ENCODE measurements at places on chromosomes 5 and 9. TPM values are rescaled to one million over a fixed set of nuclear protein-coding genes. Genes with fewer than 3 reads are reported as not detected.
A peak's percentile ranks its signal among the peaks of the same experiment; 100 is the strongest.

The OTULINL gene
- 10.6 TPM for total RNA-seq

GRCh38 chr5:77139001-77139400 lies 51.9 kb upstream of the ZBED3 start:
- DNase-seq = no peak

DNA sequence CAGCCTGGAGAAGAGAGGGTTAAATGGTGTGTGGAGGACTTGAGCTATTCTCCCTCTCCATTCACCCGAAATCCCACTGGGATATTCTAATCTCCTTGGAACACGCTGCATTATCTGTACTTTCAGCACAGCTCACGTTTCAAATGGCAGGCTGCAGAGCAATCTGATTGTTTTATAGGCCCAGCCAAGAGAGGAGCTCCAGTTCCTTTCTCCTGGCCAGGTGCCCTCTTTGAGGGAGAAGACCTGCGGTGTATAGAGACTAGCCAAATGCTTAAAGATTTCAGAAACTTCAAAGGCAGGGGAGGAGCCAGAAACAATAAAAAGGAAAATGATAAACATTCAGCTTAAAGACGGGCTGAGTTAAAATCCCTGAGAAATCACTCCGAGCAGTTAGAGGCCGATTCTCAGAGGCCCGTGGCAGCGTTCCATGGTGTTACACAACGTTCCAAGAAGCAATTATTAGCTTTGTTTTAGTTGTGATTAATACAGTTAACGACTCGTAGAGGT lies 564.0 kb upstream of the KLF4 start:
- DNase-seq = no peak

DNA sequence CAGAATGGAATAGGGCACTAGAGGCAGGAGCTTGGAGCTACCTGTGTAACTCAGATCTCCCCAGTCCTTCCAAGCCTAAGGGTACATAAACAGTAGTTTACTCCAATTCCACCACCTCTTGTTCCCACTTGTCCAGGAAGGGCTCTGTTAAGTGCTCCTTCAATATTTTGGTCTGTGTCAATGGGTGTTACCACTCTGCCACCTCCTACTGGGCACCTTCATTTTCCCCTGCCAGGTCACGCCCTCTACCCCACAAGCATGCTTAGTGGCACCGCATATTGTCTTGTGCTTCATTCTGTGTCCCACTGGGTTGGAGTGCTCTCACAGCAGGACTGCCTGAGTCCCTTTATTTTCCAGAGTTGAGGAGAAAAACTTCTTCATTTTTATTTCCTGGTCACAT lies 459.8 kb downstream of the ARHGEF28 start:
- no peak for DNase-seq

DNA sequence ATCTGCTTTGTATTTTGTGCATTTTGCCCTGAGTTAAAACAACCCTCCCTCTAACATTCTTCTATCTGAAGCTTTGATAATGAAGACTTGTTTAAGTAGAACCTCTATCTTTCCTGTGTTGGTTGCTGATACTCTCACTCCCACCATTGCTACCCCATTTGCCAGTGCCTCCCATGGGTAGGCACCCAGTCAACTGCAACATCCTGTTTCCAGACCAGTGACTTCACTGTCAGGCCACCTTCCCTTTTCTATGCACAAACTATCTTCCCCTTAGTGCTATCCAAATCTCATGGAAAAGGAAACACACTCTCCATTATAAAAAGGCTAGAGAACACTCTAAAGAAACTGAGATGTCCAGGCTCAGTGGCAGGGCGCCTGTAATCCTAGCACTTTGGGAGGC lies 5.6 kb upstream of the IARS1 start:
- DNase-seq = no peak

- no peak for DNase-seq
Observed at GRCh38 chr5:131709043-131709442, 74.0 kb upstream of the RAPGEF6 start.

GRCh38 chr5:126009566-126009965 lies 413.6 kb upstream of the GRAMD2B start:
- DNase-seq = peak; percentile 44

DNA sequence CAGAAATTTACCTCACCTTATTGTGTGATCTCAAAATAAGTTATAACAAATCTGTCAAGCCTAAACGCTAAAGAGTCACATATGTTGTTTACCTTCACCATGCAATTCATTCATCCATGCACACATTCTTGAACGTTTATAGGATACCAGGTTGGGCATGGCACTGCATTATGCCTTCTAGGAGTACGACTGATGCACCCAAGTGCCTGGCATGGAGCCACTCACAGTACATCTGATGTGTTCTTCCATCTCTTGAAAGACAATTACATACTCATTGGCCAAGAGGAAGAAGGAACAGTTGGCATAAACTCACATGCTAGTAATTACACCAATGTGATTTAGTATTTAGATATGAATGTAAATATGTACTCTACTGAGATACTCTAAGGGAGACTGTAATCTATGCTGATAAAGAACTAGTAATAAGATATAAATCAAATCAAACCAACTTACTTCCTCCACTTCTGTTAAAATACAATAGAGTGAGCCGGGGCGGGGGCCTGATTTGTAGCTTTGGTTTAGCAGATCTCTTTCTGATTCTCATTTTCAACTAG lies 90.7 kb downstream of the LPAR1 start:
- no peak for DNase-seq

- DNase-seq = peak; percentile 15
Observed at GRCh38 chr5:136132087-136132486, 558 bp upstream of the SMAD5 start.

GRCh38 chr5:72397836-72398235 lies 77.7 kb downstream of the PTCD2 start:
- no peak for DNase-seq

DNA sequence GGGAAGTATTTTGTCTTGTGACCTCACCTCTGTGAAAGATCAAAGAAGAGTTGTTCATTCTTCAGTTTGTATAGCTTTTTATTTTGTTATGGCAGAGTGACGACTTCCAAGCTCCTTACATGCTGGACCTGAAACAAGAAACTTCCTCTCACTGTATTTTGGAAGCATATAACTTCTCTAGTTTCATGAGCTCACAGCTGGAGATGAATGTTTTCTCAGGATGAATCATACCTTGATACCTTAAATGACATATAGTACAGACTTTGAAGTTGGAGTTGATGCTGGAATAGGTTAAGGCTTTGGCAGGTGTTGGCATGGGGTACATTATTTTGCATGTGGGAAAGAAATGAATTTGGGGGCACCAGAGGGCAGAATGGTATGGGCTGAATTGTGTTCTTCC lies 112.5 kb downstream of the SLC25A46 start:
- DNase-seq = no peak

- DNase-seq = no peak
Observed at GRCh38 chr9:20597862-20598261, 24.4 kb downstream of the MLLT3 start.

- no peak for DNase-seq
Observed at GRCh38 chr9:75615284-75615683, 275.2 kb upstream of the PCSK5 start.

The SLC46A2 gene
- 0.07 TPM for total RNA-seq

GRCh38 chr5:135452321-135453030 lies at the start of gene TIFAB:
TIFAB (minus strand) TSS chr5:135452351; CDS start chr5:135449939, 2,412 bp downstream.
- DNase-seq = peak; percentile 1

The LCN1 gene
- total RNA-seq = not detected

Measured in WTC11 (cell line).